A549 treated with Hydrocortisone at 1 μM for 4 hours (cell line): ENCODE measurements at places on chromosomes 3 and 15. TPM values are rescaled to one million over a fixed set of nuclear protein-coding genes. Genes with fewer than 3 reads are reported as not detected.

The LRRK1 gene
- 15.4 to 19.0 TPM (median 16.3 TPM) in 5 replicates for total RNA-seq

The TMEM108 gene
- total RNA-seq, result not detected in 5 replicates

The GPR27 gene
- total RNA-seq, result 2.4 to 3.1 TPM (median 3.0 TPM) in 5 replicates

The KIF7 gene
- 3.9 to 5.1 TPM (median 4.1 TPM) in 5 replicates for total RNA-seq

The SKOR1 gene
- total RNA-seq, result 0.02 to 0.07 TPM (median 0.05 TPM) in 5 replicates

The KBTBD13 gene
- not detected in 5 replicates for total RNA-seq
